ENCODE measurements at places on chromosomes 12 and 14.

DNA sequence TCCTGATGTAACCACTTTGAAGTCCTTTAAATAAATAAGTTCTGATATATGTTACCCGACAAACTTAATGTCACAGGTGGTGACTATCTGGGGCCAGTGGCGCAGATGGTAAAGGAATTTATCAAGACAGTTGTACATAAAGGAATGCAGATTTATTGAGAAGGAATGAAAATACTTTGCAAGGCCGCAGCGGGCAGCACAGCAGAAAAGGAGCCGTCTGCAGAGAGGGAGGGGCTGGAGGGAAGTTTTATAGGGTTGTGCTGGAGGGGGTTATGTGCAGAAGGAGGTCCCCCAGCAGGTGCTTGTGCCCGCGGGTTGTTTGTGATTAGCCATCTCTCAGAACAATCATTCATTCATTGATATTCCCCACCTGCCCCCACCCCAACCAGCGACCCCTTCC is 17.4 kb downstream of the GPRC5D start:
- no peak for DNase-seq

GRCh38 chr12:26177283-26177682 is 18.1 kb upstream of the SSPN start:
- DNase-seq = no peak

DNA sequence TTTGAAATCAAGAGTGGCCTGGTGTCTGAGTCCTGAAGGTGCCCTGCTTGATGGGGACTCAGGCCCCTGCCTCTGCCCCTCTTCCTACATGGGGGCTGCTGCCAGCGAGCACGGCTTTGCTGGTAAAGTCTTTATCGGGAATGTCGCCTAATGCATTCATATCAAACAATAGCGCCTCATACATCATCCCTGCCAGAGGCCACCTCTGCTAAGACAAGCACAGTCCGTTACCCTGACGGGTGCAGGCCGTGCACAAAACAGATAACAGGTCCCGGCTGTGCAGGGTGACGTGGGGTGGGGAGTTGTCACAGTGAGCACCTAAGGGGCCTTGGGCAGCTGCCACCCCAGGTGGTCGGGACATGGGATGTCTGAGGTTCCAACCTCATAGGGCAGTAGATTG is 68.4 kb upstream of the FAM222A start:
- no peak for DNase-seq

GRCh38 chr12:97513950-97514349 is 51.3 kb downstream of the RMST start:
- no peak for DNase-seq

DNA sequence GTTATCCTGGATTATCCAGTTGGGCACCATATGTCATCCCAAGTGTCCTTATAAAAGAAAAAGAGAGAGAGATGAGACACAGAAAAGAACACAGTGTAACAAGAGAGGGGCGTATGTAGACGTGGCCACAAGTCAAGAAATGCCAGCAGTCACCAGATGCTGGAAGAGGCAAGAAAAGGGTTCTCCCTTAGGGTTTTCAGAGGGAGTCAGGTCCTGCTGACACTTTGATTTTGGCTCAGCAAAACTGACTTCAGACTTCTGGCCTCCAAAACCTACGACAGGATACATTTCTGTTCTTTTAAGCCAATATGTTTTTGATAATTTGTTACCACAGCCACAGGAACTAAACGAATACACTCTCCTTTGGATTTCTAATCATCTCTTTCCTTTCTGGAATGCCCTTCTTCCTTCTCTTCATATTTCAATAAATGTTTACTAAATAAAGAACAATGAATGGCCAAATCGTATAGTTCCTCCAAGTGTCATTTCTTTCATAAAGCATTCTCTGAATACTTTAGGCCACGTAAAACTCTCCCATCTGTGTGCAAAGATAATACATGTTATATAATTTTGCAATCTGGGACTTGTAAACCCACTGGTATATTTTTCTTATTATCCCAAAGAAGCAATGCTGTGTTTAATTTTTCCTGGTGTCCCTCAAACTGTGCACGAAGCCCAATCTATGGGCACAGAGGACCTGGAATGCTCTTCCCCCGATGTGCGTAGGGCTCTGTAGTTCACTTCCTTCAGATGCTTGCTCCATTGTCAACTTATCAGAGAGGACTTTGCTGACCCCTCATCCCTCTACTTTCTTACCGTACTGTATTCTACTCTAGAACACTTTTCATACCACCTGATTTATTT is 303.6 kb downstream of the CEP128 start:
- no peak for DNase-seq

DNA sequence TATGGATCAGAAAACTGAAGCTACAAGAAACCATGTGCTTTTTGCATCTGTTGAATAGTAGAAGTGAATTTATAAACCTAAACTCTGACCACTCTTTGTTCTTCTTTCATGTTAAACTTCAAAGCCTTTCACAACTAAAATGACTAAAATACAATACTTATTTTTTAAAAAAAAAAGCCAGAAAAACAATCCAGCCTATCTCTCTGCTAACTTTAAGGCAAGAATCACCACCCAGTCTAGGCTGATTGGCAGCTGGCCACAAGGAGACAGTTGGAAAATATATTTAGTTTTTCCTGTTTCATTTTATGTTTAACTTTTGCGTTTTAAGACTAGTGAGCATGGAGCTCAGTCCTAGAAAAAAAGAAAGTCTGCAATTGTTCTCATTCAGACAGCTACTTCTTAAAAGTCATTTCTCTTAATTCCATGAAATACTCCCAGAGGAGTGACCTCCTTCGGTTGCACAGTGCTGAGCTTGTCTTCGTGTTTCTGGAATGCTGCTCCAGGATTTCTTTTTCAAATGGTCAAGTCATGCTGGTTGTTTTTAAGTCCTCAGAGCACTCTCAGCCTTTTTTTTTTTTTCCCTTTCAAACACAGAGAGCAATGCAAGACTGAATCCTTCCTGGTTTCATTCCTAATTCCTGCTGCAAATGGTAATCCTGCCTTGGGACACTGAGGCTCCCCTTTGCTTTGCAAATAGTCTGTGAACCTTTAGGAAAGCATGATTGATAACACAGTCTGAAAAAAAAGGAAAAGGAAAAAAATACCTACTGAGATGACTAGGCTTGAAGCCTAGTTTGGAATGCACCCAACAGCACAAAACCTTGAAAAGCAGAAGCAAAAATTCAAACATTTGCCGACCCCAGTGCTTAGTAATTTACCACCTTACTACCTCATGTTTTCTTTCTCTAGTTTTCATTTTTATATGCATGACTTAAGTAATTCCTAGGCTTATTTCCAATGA is 233.3 kb upstream of the DAAM1 start:
- no peak for DNase-seq

GRCh38 chr12:7441216-7441615 is 2.7 kb downstream of the CD163L1 start:
- no peak for DNase-seq

GRCh38 chr12:49776413-49776812 is 35.1 kb downstream of the TMBIM6 start:
- peak; percentile 49 for DNase-seq

- DNase-seq = no peak
Observed at GRCh38 chr12:2233034-2233433, 180.2 kb downstream of the CACNA1C start.

DNA sequence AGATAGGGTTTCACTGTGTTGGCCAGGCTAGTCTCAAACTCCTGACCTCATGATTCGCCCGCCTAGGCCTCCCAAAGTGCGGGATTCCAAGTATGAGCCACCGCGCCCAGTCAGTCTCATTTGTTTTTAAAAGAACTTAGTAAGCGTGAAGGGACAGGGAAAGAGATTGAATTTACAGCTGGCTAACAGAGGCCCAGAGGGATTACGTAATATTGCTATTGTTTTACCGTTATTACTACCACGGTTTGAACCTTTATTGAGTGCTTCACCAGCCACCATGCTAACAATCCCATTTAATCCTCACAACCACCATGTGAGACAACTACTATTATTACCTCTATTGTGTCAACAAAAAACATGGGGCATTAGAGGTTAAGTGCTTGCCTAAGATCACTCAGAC is 26.7 kb upstream of the BLTP3B start:
- DNase-seq = no peak

DNA sequence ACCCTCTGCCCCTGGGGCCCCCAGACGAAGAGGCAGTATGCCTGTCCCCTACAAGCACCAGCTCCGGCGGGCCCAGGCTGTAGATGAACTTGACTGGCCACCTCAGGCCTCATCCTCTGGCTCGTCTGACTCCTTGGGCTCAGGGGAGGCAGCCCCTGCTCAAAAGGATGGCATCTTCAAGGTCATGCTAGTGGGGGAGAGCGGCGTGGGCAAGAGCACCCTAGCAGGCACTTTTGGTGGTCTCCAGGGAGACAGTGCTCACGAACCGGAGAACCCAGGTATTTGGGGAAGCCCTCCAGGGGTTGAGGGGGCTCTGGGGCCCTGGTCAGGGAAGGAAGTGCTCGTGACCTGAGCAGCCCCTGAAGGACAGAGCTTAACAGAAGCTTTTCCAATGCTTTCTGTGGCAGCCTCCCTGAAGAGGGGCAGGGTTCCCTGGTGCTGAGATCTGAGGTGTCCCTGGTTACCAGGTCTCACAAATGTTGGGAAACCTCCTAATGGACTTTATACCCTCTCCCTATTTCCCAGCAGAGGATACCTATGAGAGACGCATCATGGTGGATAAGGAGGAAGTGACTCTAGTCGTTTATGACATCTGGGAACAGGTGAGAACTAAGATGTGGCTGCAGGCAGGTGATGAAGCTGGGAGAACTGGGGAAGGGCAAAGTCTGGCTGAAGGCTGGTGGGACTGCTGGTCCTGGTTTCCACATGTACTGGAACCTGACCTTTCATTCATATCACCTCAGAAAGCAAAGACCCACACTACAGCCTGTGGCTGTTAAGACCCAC is 1.9 kb downstream of the REM2 start:
- DNase-seq = no peak

DNA sequence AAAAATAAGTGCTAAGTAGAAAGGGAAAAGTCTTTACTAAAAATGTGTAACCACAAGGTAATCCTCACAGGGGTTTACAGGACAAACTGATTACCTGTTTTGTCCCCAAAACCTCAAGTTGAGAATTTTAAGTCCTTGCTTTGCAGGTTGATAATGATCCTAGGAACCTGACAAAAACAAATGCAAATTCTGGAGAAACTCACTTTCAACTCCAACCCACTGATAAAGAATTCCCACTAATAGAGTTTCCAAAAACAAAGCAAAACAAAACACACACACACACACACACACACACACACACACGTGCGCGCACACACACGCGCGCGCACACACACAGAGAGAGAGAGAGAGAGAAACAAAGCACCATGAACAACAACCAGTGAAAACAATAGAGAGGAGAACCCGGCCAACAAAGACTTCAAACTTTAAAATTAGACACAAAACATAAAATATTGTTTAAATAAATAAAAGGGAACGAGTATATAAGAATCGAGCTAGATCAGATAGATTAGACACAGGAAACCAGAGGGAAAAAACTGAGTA is 187.0 kb upstream of the FOXN3 start:
- DNase-seq = no peak

GRCh38 chr12:6946920-6947374 is 3.1 kb downstream of the C12orf57 start:
- DNase-seq = no peak

DNA sequence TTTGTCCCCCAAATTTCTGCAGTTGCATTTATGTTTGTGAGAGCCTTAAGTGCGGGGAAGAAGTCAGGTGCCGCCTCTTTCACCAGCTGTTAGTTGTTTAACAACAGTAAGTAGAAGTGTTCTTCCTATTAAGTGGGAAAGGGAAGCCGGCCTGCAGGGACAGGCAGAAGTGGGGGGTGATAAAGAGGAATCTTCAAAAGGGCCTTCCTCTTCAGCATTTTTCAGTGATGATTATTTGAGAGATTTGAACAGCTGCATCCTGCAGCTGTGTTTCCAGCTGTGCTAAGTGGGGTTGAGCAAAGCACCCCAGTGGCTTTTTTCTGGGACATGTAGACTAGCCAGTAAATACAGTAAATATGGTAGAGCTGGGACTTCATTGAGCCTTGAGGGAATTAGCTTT is 32.1 kb upstream of the SLC38A1 start:
- DNase-seq = no peak

- peak; percentile 13 for DNase-seq
Observed at GRCh38 chr14:23631702-23632460, 4.3 kb upstream of the DHRS2 start.

DNA sequence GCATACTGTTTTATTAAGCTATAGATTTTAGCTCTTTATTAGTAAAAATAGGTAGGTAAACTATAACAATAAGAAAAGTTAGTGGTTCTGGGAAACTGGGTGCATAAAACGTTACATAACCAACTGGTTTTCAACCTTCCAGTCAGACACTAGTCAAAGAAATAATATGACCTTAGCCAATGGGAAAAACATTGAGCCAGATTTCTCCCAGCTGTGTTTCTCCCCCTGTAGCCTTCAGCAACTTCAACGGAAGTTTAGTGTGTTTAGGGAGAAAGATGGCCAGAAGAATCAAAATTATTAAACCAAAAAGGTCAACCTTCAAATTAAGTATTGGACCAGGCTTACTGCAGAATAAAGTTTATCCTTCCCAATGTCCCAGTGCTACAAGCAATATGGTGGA is 283.5 kb upstream of the DIO2 start:
- DNase-seq = no peak

DNA sequence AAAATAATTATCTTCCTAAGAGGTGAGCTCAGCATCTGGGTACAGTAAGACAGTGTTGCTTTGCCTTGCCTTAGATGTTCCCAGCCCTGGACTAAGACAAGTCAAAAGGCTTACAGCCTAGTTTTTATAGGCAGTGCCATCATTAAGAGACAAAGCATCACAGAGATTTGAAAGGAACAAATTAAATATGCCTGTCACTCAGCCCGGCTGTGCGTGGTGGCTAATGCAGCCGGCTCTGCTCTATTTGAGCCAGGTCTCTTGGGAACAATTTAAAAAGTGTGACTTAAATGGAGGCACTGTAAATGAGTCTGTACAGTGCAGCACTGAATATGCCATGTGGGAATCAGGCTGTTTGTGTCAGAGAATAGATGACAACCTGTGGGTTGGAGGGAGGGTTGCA is 1687.4 kb upstream of the FLRT2 start:
- DNase-seq = no peak

DNA sequence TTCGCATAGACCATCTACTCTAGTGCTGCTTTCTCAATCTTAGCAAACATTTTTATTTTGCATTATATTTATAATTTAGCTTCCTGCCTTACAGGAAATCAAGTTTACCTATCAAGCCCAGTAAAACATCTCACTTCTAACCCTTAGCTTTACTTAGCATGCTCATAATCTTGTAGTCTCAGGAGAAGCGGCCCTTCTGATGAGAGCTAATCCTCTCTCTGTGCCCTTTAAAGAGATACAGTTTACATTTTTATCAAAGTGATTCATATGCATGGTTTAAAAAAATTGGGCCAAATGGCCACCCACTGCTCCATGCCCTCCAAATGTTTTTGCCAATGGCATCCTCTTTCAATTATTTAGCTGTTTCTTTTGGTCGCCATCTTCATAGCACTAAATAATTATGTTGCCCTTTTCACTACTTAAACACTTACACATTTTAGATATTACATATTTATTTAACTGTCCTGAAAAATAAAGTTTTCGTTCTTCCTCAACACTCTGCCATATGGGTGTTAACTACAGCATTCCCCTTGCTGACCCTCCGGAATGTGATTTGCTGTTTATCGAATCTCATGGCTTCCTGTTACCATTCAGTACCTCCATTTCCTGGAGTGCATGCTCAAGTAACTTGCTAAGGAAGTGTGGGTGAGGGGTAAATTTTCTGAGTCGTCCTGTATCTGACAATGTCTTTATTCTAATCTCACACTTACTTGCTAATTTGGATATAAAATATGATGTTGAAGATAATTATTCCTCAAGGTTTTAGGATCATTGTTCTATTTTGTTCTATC is 29.3 kb downstream of the YLPM1 start:
- DNase-seq = no peak

- no peak for DNase-seq
Observed at GRCh38 chr12:124753993-124754392, 109.7 kb downstream of the SCARB1 start.

GRCh38 chr14:100594625-100594951 is 7.4 kb upstream of the BEGAIN start:
- no peak for DNase-seq

Data from NK-92 treated with Interleukin-12 subunit alpha and Interleukin-12 subunit beta, amount 100 ng/mL, for 24 hours (cell line).